NAMALWA (cell line): ENCODE measurements at places on chromosomes 5 and 9.

DNA sequence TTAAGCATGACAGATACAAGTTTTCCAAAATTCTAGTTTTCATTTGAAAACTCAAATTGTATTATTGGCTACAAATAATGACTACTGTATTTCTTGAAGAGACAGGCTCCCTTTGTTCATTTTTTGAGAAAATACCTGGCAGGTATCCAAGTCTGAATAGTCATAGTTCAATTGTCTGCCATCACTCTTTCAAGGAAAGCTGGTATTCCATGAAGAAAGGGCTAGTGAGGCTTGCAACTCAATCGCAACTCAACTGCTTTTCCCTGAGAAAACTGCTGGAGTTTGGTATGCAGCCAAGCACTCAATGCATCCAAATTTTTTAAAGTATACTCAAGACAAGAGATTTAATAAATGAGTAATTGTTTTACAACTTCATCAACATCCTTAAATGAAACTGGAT is 61.4 kb upstream of the TRIO start:
- DNase-seq = no peak

DNA sequence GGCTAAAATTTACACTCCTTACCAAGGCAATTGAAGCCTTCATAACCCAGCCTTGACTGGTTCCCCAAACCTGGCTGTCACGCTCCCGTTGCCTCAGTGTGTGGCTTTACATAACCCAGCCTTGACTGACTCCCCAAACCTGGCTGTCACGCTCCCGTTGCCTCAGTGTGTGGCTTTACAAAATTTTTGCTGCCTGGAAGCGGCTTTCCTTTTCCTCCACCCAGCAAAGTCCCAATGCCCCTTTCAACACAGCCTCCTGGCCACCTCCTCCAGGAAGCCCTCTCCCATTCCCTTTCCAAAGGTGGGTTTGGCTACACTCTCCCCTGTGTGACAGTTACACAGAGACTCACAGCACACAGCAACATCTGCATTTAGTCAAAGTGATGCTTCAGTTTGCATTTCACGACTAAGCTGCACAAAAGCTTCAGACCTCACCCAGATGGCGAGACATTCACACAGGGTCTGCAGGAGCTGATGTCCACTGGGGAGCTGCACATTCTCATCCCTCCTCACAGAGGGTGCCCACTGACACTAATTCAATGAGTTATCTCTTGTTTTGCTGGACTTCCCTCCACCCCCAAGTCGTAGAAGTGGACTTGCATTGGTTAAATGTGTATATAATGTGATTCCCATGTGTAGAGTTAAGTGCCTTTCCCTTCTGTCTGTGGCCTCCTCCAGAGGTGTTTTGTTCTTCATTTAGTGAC is 156.6 kb upstream of the PHYKPL start:
- DNase-seq = no peak

- no peak for DNase-seq
Observed at GRCh38 chr5:159671886-159672285, 244.4 kb upstream of the ADRA1B start.

DNA sequence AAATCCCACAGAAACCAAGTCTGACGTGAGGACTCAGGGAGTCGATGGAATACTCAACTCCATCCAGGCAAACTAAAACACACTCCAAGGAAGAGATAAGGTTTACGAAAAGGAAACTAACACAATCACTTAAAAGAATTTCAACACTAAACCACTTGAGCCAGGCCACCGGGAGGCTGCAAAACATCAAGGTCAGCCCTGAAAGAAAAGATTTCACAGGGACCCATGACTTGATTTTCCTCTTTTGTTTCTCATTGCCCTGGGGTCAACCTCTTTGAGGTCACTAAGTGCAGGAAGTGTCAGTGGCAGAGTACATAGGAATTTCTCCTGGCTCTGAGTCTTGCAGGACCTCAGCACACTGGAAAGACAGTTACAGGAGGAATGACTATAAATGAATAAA is 77.8 kb upstream of the TARS1 start:
- no peak for DNase-seq

GRCh38 chr9:133421615-133422542 is at the start of gene ADAMTS13:
Gene ADAMTS13 (plus strand): TSS chr9:133422367. CDS start chr9:133422444, 77 bp downstream.
- DNase-seq = peak; percentile 61

DNA sequence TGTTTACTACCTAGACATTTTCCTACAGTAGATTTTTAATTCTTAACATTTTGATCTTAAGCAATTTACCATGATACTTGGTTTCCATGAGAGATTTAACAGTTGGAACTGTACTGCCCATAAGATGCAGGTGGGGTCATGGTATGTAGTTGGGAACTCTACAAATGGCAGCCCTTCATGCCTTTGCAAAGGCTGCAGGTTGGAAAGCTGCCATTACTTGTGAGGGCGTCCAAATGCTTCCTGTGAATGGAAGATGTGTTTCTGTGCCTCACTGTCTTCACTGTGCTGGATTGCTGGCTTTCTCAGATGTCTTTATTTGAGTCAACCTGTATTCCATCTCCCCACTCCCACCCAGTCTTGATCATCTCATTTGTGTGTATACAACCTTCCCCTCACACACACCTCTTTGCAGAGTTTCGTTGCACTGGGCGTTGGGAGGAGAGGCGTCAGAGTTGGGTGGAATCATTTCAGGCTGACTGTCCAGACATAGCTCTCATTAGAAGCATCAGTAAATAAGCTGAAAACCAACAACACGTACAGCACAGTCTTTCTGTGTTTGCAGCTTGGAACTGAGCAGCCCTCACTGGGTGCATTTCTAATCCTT is 14.8 kb upstream of the ABL1 start:
- no peak for DNase-seq

GRCh38 chr9:21728781-21729180 is 73.7 kb upstream of the MTAP start:
- no peak for DNase-seq

DNA sequence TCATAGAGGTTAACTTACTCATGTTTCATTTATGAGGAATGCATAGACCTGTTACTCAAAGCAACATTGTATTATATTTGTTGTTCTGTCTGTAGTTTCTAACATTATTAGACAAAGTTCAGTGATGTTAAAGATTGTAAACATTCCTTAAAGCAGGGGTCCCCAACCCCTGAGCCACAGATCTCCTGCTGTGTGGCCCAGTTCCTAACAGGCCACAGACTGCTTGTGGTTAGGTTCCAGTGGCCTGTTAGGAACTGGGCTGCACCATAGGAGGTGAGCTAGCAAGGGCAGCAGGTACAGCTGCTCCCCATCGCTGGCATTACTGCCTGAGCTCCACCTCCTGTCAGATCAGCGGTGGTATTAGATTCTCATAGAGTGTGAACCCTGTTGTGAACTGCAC is 181.1 kb downstream of the KDM4C start:
- no peak for DNase-seq

- no peak for DNase-seq
Observed at GRCh38 chr9:92780206-92780605, 15.6 kb upstream of the BICD2 start.

DNA sequence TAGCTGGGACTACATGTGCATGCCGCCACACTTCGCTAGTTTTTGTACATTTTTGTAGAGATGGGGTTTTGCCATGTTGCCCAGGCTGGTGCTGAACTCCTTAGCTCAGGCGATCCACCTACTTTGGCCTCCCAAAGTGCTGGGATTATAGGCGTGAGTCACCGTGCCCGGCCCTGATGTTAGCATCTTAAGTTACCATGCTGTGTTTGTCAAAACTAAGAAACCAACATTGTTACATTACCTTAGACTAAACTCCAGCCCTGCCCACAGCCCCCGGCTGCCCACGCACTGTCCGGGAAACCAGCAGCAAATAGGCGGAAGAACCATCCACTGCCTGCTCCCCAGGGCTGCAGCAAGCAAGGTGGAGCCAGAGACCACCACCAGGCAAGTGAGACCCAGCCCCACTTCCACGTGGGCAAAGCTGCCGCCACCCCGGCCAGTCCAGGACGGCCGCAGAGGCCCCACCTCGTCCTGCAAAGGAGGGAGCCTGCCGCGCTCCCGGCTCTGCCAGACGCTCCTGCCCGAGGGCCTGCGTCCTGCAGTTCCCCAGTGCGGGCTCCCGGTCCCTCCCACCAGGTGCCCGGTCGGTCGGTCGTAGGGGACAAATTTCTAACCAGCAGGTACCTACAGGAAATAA is 35.7 kb upstream of the TXN start:
- DNase-seq = no peak

GRCh38 chr5:957748-958485 is 50.7 kb upstream of the NKD2 start:
- DNase-seq = no peak

- DNase-seq = no peak
Observed at GRCh38 chr5:139040081-139040480, 158.1 kb downstream of the SIL1 start.

DNA sequence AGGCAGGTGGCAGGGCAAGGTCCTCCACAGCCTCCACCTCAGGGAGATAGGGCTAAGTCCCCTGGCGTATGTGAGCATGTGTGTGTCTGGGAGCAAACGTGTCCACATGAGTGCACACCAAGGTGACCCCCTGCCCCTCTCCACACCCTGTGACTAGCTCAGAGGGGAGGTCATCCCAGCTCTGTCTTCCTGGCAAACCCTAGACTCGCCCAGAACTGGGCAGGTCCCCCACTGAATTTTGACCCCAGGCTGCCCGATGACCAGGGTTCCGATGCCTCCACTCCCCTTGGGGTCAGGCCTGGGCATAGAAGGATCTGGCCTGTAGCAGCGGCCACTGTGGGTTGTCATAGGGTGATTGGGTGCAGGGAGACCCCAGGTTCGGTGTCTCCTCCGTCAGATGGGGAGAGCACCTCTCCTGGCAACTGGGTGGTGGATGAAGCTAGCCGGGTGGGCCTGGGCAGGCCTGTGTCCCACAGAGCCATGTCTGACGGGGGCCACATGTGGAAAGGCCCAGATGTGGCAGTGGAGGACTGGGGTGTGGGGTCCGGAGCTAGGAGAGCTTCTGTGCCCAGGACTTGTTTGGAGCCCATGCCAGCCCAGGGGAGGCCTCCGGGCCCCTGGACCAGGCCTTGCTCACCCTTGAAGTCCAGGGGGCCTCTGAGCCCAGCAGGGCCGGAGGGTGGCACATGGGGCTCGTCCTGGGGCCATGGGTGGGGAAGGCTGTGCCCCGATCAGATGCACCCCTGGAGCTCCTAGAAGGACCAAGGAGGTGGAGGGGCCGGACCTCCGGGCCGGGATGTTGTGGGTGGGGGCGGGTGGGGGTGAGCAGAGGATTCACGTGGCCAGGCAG is 6.2 kb downstream of the DIPK1B start:
- no peak for DNase-seq

DNA sequence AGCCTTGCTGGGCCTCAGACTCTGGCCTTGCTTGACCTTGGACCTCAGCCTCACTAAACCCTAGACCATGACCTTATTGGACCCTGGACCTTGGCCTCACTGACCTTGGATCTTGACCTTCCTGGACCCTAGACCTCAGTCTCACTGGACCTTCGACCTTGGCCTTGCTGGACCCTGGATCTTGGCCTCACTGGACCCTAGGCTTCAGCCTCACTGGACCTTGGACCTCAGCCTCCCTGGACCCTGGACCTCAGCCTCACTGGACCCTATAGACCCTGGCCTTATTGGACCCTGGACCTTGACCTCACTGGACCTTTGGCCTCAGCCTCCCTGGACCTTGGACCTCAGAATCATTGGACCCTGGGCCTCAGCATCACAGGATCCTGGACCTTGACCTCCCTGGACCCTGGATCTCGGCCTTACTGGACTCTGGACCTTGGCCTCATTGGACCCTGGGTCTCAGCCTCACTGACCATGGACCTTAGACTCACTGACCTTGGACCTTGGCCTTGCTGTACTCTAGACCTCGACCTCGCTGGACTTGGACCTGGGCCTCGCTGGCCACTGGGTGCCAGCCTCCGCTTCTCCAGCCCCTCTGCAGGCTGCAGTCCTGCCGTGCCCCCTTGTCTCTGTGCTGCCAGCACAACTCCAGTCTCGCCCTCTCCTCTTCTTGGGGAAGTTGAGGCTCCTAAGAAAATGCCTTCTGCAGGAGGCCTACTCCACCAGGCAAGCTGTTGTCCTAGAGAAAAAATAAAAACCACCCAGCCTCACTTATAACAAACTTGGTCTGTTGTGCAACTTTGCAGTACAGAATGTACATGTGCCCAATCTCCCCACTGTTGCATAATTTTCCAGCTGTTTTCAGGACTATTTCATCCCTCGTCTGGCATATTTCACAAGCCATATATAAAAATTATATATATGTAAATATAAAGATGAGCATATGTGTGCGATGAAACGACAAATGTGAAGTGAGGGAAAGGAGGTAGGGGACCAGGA is 11.0 kb upstream of the ADAMTS2 start:
- DNase-seq = no peak

DNA sequence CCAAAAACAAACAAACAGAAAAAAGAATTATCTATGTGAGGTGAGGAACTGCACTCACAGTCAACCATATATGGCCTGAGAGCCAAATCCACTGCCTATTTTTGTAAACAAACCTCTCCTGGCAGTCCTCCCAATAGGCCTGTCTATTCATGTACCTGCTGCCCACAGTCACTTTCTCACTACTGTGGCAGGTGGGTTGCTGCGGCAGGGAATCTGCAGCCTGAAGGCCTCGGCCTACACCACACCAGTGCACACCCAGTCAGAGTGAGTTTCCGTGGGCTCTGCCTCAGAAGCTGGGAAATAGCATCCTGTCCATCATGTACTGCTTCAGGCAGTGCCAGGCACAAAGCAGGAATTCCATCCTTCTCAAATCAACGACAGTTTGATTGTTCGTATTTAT is 82.3 kb downstream of the SPTLC1 start:
- DNase-seq = no peak

GRCh38 chr9:88835038-88835466 is 156.2 kb upstream of the S1PR3 start:
- peak; percentile 41 for DNase-seq

DNA sequence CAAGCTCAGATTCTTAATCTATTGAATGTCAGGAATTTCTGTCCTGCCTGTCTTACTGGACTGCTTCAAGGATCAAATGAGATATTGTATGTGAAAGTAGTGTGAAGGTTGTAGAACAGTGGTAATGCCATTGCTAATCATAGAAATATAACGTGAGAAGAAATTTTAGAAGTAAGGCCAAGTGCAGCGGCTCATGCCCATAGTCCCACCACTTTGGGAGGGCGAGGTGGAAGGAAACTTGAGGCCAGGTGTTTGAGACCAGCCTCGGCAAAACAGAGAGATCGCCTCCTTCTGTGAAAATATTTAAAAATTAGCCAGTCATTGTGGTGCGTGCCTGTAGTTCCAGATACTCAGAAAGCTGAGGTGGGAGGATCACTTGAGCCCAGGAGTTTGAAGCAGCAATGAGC is 5.1 kb upstream of the HSPA5 start:
- DNase-seq = no peak

DNA sequence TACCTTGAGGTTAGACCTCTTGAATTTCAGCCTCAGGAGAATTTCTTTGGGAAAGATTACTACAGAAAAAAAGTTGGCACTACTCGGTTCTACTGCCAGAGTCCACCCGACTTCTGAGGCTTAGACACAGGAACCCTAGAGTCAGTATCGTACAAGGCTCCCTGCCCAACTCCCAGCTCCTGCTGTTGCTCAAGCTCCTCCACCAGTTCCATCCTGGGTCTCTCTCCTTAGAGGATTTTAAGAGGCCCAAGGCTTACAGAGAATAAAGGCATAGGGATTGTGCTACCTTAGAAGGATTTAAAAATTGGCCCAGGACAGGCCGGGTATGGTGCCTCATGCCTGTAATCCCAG is 29.0 kb upstream of the SSBP2 start:
- no peak for DNase-seq

GRCh38 chr9:78676623-78677022 is 379.7 kb downstream of the PSAT1 start:
- no peak for DNase-seq
